NT2/D1 (cell line): ENCODE measurements at places on chromosomes 1 and 21.

- peak; percentile 38 for DNase-seq
Observed at GRCh38 chr1:205044741-205045140, 1.7 kb downstream of the CNTN2 start.

GRCh38 chr1:204041803-204042505 lies 31.0 kb upstream of the SOX13 start:
- no peak for DNase-seq

DNA sequence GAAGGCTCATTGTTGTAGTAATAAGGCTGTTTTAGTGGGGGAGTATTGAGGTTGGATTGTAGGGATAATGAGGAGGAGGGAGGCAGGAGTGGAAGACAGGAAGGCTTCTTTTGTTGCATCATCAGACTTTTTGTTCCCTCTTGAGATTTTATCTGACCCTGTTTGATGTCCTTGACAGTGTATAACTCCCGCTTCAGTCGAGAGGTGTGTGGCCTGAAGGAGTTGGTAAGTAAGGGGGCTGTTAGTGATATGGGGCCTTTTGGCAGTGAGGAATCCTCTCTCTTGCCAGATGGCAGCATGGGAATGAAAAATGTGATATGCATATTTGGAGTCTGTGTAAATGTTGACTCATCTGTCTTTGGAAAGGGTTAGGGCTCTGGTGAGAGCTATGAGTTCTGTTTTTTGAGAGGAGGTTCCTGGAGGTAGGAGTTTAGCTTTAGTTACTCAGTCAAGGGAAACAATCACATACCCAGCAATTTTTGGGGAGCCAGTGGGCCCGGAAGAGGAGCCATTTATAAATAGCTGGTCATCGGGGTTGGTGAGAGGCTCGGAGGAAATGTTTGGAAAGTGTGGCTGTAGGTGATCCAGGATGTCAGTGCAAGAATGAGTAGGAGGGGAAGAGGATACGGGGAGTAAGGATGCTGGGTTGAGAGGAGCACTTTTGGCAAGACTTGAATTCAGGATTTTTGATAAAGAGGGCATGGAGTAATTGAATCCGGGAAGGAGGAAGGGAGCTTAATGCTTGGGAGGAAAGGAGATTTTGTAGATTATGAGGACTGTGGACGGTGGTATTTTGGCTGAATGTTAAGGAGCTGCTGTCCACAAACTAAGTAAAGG lies 136.7 kb upstream of the ETV3 start:
- peak; percentile 6 for DNase-seq

DNA sequence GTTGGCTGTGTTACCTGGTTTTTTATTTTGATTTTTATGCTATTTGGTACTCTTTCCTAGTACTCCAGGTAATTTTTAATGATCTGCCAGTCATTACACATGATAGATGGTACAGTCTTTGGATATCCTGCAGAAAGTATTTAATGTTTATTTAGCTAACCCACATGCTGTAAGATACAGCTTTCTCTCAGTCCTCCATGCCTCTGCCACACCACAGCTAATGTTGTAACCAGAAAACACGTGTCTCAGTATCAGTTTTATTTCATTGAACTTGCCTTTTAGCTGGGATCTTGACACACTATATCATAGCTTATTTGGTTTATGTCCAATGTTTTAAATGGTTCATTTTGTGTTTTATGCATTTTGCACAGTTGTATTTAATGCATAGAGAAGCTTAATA lies 1648.4 kb downstream of the KCNT2 start:
- no peak for DNase-seq

DNA sequence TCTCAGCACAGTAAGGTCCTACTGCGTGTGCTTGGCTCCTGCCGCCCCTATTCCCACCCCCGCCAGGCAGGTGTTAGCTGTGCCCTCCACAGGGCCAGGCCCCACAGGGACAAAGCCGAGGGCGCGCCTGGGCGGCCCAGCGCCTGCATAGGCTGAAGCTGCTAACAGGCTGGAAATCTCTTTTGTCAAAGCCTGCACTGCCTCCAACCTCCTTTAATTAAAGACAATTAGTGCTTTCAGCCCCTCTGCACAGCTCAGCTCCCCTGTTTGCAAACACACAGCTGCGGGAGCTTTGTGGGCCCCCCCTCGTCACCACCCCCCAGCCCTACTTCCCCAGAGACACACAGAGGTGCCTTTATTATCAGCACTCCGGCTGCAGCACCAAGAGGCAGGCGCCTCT lies 95.9 kb downstream of the EPHB2 start:
- DNase-seq = no peak
